ENCODE measurements at places on chromosomes 7 and 10.

DNA sequence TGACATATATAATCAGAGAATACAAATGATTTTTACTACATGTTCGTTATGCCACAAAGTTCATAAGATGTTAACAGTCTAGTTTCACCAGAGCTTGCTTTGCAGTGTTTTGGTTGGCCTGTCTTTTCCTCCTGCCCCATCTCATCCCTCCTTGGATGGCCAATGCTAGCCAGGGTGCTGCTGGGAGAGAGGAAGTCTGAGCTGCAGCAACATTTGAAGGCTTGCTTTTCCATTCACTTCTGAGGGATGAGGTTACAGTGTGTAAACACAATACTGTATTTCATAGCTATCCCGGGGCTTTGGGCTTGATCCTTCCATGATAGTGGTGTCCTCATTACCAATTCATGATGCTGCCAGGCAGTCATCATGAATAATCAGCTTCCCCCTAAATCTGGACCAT, 170.5 kb downstream of the RAB11FIP2 start:
- no peak for DNase-seq

GRCh38 chr7:24341691-24342413, 57.9 kb downstream of the NPY start:
- no peak for DNase-seq

- no peak for DNase-seq
Measured at GRCh38 chr7:46133072-46133471, 212.0 kb upstream of the IGFBP3 start.

GRCh38 chr7:9945857-9946256, 1027.8 kb upstream of the PHF14 start:
- no peak for DNase-seq

DNA sequence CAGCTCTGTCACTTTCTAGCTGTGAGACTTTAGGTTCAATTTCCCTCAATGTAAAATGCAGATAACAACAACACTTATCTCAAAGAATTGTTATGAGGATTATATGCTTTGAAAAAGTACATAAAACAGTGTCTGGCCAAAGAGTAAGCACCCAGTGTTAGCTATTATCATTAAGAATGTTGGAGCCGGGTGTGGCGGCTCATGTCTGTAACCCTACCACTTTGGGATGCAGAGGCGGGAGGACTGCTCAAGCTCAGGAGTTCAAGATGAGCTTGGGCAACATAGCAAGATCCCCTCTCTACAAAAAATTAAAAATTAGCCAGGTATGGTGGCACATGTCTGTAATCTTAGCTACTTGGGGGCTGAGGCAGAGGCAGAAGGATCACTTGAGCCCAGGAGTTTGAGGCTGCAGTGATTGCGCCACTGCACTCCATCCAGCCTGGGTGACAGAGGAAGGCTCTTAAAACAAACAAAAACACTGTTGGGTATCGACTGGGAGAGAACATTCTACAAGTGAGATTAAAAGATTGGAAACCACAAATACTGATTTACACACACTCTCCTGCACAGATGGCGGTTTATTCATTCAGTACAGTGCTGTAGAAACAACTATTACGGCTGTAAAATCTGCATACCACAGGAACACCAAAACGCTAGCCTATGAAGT, 107.3 kb downstream of the PROSER2 start:
- no peak for DNase-seq

DNA sequence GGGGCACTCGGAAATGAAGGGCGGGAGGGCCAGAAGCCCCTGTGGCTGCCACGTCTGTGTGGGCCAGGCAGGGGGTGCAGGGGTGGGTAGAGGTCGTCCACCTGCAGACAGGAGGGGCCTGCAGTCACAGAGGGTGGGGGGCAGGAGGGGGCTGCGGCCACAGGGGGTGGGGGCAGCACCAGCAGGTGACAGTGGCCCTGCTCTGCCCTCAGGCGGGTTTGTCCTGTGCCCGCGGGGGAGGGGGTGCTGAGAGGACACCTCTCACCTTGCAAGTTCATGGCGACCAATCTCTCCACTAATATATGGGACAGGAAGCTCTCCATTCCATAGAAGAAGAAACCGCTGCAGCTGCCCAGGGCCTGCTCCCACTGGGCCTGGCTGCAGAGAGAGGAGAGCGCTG, 26.6 kb upstream of the NKX6-2 start:
- DNase-seq = no peak

GRCh38 chr10:15361131-15361530, 10.0 kb downstream of the FAM171A1 start:
- no peak for DNase-seq

DNA sequence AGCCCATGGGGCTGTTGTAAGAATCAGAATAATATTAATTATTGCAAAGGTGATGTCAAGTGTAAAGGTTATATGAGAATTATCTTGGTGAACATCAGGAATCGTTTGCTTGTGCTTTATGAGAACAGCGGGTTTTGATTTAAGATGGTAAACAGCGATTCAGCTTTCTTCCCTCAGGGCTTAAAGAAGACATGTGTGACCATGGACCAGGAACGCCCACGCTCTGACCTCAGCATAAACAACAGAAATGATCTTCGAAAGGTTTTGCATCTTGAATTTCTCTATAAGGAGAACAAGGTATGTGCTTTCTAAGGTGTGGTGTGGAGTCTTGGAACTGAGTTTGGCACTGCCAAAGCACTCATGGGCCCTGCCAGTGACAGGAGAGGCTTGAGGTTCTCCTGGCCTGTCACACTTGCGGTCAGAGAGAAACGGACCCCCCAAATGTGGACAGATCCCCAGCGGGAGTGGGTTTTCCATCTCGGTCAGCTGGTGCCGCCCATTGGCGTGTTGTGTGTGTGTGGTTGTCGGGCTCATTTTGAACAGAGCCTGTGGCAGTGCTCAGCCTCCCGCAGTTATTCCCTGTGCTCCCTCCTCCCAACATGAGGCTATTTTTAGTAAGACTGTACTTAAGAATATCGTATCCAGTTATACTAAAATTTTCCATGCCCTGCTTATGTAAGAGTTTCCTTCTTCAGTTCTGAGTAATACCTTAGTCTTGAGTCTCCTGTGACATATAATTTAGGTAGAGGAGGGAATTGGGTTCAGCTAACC, 7.2 kb downstream of the MINDY4 start:
- DNase-seq = no peak

DNA sequence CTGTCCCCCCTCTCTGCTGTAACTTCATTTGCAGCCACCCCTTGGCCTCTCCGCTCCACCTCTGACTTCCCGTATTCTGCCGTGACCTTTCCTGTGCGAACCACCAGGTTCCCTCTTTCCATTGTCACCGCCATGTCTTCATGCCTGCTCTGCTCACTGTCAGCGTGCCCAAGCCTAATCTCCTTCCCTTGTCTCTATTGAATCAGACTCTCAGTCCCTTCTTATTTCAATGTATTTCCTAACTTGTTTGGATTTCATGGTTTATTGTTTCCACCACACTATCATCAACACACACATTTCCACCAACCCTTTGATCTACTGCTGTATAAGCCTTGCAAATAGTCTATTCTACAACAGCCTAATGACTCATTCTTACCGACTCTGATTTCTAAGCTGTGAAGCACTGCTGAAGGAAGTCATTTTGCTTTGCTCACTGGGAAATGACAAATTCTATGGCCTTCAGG, 30.0 kb upstream of the INHBA start:
- DNase-seq = no peak
